LHCN-M2 (cell line): ENCODE measurements at places on chromosomes 2 and 18. TPM values are rescaled to one million over a fixed set of nuclear protein-coding genes. Genes with fewer than 3 reads are reported as not detected.

DNA sequence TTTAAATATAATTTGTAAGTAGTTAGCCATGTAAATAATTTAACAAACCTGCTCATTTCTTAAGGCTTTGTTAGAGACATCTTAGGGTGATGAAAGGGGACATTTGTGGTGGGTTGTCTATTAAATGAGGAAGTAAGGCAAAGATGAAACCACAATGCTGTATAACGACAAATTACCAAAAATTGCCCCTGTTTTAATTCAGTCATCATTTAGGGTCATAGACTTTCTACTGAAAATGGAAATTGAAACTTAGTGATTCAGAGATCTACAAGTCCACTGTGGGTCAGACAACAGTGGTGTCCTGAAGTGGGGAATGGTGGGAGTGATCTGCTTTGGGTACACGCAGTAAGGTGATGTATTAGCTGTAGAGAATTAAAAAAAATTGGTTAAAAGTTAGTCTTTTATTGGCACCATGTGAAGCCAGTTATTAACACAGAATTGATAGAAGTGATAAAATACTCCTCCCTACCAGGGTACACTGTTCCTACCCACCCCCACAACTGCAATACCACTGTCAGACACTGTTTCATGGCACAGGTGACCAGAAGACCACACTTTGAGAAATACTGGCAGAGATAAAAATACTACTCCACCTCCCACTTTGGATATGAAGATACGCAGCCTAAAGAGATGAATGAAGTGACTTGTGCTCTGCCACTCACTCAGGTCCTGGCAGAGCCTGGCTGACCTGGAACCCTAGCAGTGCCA is 13.4 kb downstream of the CERS6 start:
- DNase-seq: no peak

DNA sequence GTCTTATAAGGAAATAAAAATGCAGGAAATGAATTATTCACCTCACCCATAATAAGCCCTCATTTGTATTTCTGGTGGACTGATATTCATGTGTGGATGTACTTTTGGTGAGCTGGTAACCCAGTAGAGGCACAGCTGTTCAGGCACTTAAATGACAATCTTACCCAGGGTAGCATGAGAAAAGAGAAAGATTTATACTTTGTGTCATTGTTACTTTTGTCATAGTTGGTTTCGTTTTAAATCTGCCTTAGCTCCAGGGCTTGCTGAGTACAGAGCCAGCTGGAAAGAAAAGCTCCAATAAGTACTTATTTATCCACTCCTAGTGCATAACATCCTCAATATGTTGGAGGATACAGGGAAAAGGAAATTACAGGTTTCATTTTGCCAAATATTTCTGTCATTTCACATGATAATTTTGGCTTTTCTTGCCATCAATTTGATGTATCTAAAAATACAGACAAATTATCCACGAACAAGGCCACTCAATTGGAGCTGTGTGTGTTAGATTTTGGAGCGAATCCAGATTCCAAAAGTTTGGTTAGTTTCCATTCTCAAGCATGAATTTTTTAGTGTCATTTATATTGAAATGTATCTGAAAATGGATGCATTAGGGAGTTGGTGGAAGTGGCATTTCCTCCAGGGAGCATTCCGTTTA is 1276.1 kb upstream of the FAM98A start:
- no peak for DNase-seq

DNA sequence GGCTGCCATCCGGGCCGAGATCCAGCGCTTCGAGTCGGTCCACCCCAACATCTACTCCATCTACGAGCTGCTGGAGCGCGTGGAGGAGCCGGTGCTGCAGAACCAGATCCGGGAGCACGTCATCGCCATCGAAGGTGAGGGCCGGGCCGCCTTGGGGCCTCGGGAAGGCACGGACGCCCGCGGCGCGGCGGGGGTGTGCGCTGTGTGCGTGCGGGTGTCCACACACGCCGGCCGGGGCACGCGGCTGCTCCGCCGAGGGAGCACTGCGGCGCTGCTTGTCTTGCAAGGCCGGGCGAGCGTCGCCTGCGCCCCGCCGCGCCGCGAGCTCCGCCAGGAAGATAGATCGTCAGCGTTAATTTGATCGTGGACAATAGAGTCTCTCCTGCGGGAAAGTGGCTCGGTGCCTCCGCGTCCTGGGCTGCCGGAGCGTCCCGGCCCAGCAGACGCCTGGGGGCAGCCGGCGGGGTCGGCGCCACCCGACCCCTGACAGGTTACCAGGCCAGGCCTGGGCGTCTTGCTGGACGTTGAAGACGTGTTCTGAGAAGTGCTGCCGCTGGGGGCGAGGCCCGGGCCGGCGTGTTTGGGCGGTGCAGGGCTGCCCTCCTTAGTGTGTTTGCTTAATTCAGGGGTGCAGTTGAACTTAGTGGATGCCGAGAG is 1.0 kb downstream of the AGAP1 start:
- no peak for DNase-seq

- DNase-seq: no peak
Observed at GRCh38 chr18:36326771-36327170, 29.3 kb downstream of the FHOD3 start.

DNA sequence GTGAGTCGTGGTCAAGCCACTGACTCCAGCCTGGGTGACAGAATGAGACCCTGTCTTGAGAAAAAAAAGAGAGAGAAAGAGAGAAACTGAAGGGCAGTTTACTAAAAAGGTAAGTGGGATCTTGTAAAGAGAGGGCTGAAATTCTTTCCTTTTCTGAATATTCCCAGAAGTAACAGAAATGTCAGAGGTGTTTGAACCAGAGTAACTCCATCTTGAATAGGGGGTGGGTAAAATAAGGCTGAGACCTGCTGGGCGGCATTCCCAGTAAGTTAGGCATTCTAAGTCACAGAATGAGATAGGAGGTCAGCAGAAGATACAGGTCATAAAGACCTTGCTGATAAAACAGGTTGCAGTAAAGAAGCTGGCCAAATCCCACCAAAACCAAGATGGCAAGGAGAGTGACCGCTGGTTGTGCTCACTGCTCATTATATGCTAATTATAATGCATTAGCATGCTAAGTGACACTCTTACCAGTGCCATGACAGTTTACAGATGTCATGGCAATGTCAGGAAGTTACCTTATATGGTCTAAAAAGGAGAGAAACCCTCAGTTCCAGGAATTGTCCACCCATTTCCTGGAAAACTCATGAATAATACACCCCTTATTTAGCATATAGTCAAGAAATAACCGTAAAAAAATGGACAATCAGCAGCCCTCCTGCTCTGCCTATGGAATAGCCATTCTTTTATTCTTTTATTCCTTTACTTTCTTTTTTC is 1334.3 kb upstream of the ZEB2 start:
- no peak for DNase-seq

GRCh38 chr2:127661072-127661649 is 14.2 kb downstream of the LIMS2 start:
- peak; percentile 72 for DNase-seq

- no peak for DNase-seq
Observed at GRCh38 chr2:112728029-112728362, 7.2 kb downstream of the NT5DC4 start.

DNA sequence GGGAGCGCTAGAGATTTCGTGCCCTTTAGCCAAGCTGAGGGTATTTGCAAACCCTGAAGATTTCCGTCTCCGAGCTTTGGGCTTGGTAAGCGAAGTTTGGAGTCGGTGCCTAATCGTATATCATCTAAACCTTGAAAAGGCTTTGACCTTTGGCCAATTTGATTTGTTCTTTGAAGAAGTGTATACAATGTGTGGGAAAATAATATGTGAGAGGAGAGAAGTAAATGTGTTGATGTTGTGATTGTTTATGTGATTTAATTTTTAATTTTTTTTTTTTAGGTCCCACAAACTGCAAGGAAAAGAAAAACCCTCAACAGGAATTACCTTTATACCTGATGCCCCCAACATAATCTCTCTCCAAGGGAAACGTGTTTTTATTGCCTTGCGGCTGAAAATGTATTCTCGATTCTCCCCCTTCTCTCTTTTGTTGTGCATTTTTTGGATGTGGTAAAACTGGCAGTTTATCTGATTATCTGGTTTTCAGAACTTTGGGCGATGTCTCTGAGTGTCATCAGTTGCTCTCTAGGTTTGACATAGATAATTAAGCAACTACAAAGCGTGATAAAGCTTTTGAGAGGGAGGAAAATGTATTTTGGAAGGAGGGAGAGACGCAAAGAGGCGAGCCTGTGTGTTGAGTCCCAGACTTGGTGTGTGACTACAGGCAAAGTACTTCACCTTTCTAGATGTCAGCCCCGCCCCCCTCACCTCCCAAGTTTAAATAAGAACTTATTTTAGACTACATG is 912 bp upstream of the FBXO11 start:
- DNase-seq: no peak

GRCh38 chr2:197925204-197925603 is 120.8 kb downstream of the PLCL1 start:
- DNase-seq: no peak

GRCh38 chr2:41919135-41919534 is 128.7 kb upstream of the PKDCC start:
- DNase-seq: no peak

DNA sequence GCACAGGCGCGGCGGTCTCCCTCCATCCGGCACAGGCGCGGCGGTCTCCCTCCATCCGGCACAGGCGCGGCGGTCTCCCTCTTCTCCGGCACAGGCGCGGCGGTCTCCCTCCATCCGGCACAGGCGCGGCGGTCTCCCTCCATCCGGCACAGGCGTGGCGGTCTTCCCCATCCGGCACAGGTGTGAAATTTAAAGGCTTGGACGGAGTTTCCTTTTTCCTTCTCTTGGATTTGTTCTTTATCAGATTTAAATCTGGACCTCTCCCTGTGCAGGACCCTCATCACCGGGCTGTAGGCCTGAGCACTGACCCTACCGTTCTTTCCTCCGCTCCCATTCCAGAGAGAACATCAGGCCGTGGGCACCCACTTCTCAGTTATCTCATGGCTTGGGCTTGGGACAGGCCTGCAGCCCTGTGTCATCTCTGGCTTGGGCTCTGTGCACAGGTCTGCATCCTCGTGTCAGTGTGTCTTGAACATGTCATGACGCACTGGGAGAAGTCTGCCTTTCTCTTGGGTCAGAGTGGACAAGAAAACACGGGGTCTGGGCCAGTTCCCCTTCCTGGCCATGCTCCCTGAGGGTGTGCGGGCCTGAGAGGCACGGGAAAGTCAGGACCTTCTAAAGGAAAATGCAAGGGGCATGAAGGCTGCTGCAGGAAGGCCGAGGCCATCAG is 53.9 kb upstream of the PXDN start:
- no peak for DNase-seq

DNA sequence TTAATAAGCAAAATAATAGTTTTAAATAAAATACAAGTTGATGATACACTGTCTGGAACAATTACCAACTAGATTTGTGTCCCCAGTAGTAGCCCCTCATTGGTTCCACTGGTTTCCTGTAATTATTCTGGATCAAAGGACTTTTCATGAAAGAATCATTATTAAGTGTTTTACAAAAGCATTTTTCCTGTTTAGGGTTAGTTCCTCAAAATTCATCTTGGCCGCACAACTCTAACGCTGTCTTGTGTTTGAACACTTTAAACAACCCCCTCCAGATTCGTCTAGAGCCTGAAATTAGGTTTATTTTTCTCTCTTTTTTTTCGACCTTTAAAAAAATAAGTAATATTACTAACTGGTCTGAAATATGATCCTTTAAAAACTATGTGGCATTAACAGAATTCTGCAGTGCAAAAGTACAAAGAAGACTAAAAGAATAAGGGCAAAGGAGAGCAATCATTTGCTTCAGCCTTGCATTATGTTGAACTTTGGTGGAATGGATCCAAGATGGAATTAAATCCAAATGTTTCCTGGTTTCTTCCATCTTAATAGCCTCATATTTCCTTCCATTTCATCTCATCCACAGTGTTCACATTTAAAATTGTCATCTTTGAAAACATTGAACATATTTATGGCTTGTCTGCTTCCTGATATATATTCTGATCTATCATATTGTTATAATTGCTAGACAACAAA is 678.4 kb downstream of the IRS1 start:
- peak; percentile 22 for DNase-seq

DNA sequence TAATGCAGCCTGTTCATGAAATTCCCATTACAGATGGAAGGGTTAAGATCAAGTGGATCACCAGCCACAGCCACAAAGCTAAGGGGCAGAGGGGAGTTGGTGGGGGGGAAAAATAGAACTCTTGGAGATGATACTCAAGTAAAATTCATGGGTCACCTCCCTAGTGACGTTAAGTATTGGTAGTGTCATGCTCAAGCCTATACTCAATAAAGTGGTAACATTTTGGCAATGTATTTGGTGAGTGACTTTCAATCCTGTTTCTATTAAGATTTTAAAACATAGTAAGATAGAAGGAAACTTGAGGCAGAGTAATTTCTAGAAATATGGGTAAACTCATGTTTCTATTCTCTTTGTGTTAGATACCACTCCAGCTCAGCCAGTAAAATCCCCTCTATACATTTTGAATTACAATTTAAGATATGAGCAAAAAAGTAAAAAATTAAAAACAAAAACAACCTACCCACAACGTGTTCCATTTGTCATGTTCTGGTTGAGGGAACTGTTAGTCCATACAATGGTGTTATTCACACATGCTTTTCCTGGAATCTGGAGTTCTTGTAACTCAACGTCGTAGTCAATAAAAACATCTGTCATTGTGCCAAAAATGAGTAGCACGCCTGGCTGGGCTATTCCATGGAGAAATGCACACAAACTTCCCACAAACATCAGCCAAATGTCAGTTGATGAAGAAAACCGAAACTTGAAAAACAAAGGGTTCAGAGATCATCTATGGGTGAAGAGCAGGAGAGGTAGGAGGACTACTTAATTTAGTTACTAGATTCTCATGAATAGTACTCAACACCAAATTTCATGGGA is 18.1 kb downstream of the ABCB11 start:
- DNase-seq: no peak

DNA sequence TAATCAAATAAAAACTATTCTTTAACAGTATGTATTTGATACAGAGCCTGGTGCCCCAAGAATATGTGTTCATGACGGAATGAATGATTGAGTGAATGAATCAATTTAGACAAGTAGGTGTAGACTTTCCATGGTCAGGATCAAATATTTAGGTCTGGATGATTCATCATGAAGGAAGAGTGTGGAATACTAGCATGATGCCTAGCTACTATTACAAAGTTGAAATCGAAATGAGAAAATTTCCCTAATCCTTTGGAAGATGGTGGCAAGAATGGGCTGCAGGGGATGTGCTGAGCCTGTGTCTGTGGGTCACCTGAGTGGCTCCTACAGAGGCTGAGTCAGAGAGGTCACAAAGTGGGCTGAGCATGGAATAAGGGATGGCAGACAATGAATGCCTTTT is 3.1 kb upstream of the MALT1 start:
- DNase-seq: no peak

GRCh38 chr2:194545978-194546377 is 1111.0 kb upstream of the SLC39A10 start:
- DNase-seq: peak; percentile 26

TMEM178A gene
- 0.06 and 0.40 TPM in 2 replicates for total RNA-seq

SMCHD1 gene
- total RNA-seq: 39.7 and 48.0 TPM in 2 replicates

TEX44 gene
- not detected in 2 replicates for total RNA-seq

TUBA3D gene
- total RNA-seq: 2.0 TPM in 1 of 2 replicates, not detected in the other

NR4A2 gene
- 0.13 and 0.40 TPM in 2 replicates for total RNA-seq

DPP4 gene
- 20.5 and 27.7 TPM in 2 replicates for total RNA-seq

LINC00305 gene
- total RNA-seq: not detected in 2 replicates

CCDC150 gene
- 10.2 and 11.3 TPM in 2 replicates for total RNA-seq

ATP8B1 gene
- total RNA-seq: 5.6 and 8.5 TPM in 2 replicates
